H1 (cell line): ENCODE measurements at places on chromosomes 1 and 21. TPM values are rescaled to one million over a fixed set of nuclear protein-coding genes. Genes with fewer than 3 reads are reported as not detected.

Gene AIM2
- polyA plus RNA-seq = 0.21 and 0.28 TPM in 2 replicates

Gene ALPL
- polyA plus RNA-seq = 362 and 487 TPM in 2 replicates

Gene VWA5B1
- polyA plus RNA-seq = 0.54 and 1.3 TPM in 2 replicates

Gene SPRR2E
- polyA plus RNA-seq = not detected in 2 replicates

Gene PLEKHN1
- polyA plus RNA-seq = 0.39 and 1.2 TPM in 2 replicates

Gene MMEL1
- polyA plus RNA-seq = 1.7 and 4.0 TPM in 2 replicates

Gene ARHGAP30
- 0.27 and 0.50 TPM in 2 replicates for polyA plus RNA-seq

Gene KRTAP12-2
- polyA plus RNA-seq = 0.46 and 0.50 TPM in 2 replicates

Gene NBPF8
- 0.67 and 1.5 TPM in 2 replicates for polyA plus RNA-seq

Gene INSRR
- 0.02 TPM in 2 replicates for polyA plus RNA-seq
